ENCODE measurements at places on chromosomes 11 and 22. TPM values are rescaled to one million over a fixed set of nuclear protein-coding genes. Genes with fewer than 3 reads are reported as not detected.

Gene C11orf68
- 10.0 TPM for total RNA-seq

- no peak for DNase-seq
Measured at GRCh38 chr11:68314203-68315170, 2.1 kb downstream of the LRP5 start.

Gene HPX
- total RNA-seq = 29.6 TPM

GRCh38 chr11:11856638-11857037 is 14.9 kb downstream of the USP47 start:
- DNase-seq = no peak

DNA sequence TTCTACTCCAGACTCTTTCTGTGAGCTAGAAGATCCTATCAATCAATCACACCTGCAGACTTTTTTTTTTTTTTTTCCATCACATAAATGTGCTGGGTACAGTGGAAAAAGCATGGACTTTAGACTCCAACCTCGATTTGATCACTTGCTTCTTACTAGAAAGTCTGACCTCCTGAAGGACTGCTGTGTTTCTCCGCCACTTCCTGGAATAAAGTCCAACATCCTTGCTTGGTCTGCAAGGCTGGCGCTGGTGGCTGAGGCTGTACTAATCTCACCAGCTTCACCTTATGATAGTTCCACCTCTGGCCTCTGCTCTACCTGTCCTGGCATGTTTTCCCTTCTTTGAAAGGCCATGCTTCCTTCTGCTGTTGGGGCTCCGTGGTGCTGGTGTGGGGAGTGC is 60.9 kb upstream of the SESN3 start:
- DNase-seq = no peak

DNA sequence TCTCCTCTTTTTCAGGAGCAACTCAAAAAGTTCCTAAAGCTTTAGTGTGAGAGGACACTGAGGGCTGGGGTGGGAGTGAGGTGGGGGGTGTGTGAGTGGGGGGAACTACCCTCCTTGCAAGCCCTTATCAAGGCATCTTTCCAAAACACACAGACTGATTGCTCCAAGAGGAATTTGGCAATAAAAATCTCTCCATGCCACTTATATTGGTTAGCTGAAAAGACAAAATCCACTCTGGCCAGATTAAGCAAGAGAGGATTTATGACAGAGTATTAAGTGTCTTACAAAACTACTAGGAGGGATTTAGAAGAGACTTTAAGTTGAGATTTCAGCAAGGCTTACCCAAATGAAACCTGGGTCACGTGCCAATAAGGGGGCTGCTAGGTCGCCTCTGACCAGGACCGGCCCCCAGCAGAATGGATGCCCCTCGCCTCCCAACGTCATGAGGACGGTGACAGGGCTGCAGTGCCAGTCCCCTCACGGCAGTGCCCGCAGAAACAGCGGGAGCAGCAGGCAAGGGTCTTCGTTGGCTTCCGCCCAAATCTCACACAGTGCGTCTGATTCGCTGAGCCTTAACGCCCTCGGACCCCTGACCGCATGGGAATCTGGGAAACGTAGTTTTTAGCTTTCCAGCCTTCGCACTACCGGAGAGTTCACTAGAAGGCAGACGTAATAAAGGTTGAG is 22.1 kb upstream of the CTR9 start:
- no peak for DNase-seq
